ENCODE measurements at places on chromosomes 12 and 14.

DNA sequence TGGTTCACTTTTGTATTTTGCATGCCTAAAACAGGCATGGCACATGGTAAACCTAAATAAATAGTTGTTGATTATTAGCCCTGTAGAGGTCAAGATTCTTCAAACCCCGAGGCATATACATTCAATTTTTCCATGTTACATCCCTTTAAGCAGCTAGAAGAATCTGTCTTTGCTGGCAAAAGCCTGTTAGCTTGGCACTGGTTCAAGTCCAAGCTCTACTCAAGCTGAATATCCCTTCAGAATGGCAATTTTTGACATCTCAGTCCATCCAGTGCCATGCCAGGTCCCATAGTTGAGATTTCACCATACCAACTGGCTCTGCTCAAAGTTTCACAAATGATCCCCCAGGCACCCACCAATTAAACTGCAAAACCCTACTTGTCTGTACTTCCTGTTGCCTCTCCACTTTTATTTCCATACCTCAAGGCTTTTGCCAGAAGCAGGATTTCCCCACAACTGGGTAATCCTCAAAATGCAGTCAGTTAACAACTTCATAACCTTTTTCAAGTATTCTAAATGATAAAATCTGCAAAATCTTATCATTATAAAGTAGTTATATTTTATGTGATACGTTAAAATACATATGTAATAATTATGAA, 9.0 kb upstream of the DCN start:
- no peak for DNase-seq

GRCh38 chr12:103540319-103540718, 44.6 kb upstream of the C12orf42 start:
- DNase-seq, result no peak

DNA sequence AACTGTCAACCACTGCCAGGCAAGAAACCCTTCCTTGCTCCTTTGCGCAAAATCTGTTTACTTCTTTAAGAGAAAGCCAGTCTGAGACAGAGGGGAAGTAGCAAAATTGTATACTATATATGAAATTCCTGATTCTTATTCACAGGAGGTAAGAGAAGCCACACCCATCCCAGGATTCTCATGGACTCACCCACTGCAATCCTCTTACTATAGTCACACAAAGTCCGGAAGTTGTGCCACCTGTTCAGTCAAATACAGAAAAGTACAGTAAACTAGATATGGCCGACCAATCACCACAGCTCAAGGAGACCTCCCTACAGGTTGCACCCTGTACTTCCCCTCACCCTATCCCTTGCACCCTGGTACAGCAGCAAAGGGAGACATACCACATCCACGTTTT, 2.9 kb downstream of the PRMT5 start:
- DNase-seq, result no peak

DNA sequence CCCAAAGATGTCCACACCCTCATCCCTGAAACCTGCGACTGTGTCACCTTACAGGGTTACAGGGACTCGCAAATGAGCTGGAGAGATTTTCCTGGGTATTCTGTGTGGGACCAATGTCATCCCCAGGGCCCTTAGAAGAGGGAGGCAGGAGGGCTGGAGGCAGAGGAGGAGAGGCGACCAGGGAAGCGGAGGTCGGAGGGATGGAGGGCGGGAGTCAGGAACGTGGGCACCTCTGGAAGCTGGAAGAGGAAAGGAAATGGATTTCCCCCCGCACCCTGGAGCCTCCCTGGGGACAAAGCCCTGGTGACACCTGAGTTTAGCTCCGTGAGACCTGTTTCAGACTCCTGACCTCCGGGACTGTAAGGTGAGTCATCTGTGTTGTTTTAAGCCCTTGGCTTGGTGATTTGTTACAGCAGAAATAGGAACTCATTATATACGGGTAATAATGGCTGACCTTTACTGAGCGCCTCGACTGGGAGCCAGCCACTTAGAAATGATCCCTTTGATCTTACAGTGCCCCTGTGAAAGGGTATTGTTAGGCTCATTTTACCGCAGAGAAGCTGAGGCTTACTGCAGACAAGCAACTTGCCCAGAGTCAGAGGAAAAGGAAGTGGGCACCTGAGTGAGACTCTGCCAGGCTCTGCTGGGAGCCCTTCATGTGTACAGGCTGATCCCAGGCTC, 29.3 kb upstream of the FZD10 start:
- DNase-seq, result no peak

GRCh38 chr12:69151254-69151764, 88.1 kb upstream of the CPSF6 start:
- no peak for DNase-seq

GRCh38 chr12:52091869-52092268, 12.4 kb downstream of the SMIM41 start:
- no peak for DNase-seq

DNA sequence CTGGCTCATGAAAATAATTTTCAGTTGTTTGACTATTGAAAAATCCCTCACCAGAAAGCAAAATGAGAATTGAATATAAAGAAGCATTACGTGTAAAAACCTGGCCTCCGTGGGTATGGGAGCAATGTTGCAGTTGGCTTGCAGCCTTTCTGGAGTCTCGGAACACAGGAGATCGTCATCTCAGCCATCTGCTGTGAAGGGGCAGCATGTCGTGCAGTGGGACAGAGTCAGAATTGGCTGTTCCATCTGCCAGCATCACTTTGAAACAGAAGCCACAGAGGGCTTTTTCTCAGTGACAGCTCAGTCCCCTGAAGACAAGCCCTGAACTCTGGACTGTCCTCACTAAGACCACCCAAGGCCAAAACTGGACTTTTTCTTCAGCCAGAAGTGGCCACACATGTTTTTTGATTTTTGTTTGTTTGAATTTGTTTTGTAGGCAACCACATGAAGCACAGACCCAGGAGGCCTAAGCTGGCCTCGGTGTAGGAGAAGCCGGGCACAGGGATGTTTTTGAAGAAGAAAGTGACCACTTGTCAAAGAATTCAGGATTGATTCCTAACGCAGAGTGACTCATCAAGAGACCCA, 170.8 kb upstream of the DYRK2 start:
- DNase-seq, result no peak

- no peak for DNase-seq
These were observed 54.3 kb downstream of the CCDC85C start for GRCh38 chr14:99549684-99550083.

- DNase-seq, result peak; percentile 3
These were observed 174.1 kb upstream of the PDZRN4 start for GRCh38 chr12:41013881-41014642.

GRCh38 chr14:44893535-44893934, 68.2 kb downstream of the KLHL28 start:
- DNase-seq, result no peak

DNA sequence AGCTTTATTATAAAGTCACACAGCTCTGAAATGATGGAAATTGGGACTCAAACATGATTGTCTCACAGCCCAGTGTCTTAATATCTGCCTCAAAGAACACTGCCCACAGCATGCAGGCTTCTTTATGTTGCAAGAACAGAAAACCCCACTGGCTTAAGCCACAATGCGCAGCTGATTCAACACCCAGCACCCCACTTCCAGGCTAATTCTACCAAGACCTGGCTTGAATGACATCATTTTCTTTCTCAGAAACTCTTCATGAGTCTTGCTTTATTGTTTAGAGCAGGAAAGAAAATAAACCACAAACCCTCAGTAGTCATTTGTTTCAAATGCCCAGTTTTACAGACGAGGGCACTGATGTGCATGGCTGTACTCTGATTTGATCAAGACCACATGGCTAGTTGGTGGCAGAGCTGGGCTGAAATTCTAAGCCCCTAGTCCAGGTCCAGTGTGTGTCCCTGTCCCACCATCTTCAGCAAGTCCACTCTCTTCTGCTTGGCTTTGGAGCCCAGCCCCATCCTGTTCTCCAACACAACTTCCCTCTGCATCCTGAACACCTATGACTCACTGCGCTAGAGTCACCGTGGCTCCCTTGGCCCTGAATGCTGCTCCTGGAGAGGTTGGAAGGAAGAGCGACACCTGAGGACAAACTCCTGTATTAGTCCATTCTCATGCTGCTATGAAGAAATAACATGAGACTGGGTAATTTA, 50.3 kb upstream of the SRSF5 start:
- peak; percentile 80 for DNase-seq

DNA sequence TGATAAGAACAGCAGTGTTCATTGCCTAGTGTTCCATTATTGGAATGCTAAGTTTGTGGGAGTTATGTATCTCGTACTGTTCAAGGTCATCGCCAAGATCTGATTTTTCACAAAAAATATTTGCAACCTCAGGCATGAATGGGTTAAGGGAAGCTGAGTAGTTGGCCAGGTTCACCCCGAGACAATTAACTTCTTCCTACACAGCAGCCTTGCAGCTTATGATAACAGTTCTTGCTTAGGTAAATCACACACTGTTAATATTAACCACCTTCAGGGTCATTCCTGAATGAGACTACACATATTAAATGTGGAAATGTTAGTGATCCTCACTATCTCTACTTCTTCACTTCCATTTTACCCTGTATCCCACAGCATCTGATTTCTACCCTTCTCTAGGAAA, 18.0 kb downstream of the FKBP11 start:
- no peak for DNase-seq

- DNase-seq, result no peak
These were observed 58.2 kb upstream of the ZFP36L1 start for GRCh38 chr14:68851078-68851477.

DNA sequence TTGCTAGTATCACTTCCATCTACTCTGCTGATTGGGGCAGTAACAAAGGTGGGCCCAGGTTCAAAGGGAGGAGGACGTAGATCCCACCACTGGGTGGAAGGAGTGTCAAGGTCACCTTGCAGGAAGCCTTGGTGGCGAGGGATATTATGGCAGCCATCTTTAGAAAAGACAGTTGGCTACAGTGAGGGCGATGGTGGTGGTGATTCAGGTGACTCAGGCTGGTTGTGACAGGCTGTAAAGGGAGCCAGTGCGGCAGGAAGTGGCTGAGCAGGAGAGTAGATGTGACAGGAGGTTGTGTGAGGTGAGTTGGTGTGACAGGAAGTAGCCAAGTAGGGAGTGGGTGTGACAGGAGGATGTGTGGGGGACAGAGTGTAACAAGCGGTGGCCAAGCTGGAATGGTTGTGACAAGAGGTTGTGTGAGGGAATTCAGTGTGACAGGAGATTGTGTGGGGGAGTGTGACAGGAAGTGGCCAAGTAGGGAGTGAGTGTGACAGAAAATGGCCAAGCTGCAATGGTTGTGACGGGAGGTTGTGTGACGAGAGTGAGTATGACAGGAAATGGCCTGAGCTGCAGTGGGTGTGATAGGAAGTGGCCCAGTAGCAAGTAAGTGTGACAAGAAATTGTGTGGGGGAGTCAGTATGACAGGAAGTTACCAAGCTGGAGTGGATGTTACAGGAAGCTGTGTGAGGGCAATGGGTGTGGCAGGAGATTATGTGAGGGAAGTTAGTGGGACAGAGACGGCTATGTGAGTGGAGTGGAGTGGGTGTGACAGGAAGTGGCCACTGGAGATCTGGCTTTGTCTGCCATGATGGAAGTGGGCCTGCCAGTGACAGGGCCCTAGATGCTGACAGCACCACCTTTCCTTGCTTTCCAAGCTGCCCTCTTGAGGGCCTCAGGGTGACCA, 136.5 kb upstream of the MYL2 start:
- DNase-seq, result no peak

- DNase-seq, result no peak
These were observed 43.9 kb downstream of the FRS2 start for GRCh38 chr12:69514111-69514510.

- peak; percentile 55 for DNase-seq
These were observed 93.4 kb upstream of the TBX5 start for GRCh38 chr12:114499338-114499737.

GRCh38 chr12:92623386-92623785, 79.4 kb upstream of the PLEKHG7 start:
- no peak for DNase-seq

DNA sequence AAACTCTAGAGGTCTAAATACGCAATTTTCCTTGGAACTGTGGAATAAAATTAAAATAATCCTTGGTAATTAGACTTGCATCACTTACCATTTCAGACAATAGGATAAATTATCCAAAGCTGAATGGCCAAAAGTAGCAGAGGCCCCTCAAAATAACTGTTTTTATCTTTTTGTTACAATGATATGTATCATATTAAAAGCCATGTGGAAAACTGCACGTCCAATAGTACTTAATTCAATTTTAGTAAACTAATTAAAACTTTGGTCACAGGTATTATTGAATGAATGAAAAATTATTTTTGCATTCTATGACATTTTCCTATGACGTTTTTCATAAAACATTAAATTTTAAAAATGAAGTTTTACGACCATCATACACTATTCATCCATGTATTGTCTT, 98.5 kb downstream of the CDK17 start:
- DNase-seq, result no peak

GRCh38 chr12:19695244-19696098, 256.2 kb downstream of the AEBP2 start:
- DNase-seq, result no peak

DNA sequence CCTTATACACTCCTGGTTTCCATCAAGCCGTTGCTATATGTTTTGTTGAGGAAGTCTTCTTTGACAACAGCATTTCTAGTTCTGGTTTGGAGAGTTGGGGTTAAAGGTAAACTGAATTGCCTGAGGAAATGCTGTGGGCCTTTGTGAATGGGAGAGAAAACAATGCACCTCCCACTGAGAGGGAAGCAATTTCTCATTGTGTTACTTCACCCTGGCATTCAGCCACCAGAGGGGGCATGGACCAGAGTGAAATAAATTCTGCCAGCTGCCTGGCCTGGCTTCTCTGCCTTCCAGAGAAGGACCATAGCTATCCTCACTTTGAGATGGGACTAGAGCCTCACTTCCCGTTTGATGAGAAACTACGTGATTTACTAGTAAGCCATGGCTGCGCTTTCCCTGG, 475.3 kb downstream of the EGLN3 start:
- no peak for DNase-seq

- DNase-seq, result no peak
These were observed 3.9 kb downstream of the BCL11B start for GRCh38 chr14:99267837-99268781.

DNA sequence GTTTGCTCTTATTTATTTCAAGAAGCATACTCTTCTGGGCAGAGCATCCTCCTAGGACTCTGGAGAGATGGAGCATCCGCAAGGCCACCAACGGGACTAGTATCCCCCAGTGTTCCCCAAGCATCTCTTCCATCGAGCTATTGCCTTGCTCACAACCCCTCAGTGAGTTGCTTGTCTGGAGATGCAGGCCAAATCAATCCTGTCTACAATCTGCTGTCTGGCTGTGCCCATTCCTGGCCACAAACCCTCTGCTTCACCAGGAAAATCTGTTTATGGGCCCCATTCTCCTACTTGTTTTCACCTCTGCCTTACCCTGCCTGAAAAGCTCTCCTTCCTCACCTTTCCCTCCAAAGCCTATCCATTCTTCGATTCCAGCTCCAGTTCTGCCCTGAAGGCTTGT, 219.2 kb downstream of the CACNA1C start:
- no peak for DNase-seq

GRCh38 chr14:51805541-51805940, 54.9 kb upstream of the GNG2 start:
- no peak for DNase-seq

GRCh38 chr12:51721282-51721940, 127.1 kb downstream of the FIGNL2 start:
- no peak for DNase-seq

DNA sequence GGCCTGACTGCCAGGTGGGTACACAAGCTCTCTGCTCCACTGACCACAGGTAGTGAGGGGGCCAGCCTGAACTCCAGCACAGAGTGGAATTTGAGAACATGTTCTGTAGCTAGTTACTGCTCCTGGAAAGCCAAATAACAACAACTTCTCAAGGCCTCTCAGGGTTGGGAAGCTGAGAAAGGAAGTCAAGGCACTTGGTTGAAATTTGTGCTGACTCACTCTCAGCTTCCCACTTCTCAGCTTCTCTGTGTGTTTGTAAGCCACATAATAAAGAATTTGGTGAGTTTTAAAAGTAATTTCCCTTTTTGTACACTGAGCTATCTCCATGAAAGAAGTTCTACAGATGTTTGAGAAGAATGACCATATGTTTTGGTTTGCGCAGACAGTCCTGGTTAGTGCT, 234.9 kb downstream of the KTN1 start:
- no peak for DNase-seq
